ENCODE measurements at places on chromosomes 16 and 17. TPM values are rescaled to one million over a fixed set of nuclear protein-coding genes. Genes with fewer than 3 reads are reported as not detected.

Gene SERPINF2
- under 0.01 TPM for total RNA-seq

Gene FMNL1
- total RNA-seq, result 14.8 TPM

Gene GPR139
- not detected for total RNA-seq

Gene SYNRG
- total RNA-seq, result 24.2 TPM

Gene ZG16B
- total RNA-seq, result not detected

Gene PDK2
- 48.5 TPM for total RNA-seq

Gene TSNAXIP1
- 0.49 TPM for total RNA-seq

Gene WDR90
- total RNA-seq, result 9.7 TPM

Gene FBXL16
- total RNA-seq, result under 0.01 TPM

Gene DNAH2
- total RNA-seq, result 0.16 TPM

Gene LDHD
- total RNA-seq, result 6.4 TPM

Gene TMC6
- 3.9 TPM for total RNA-seq

Gene BLTP2
- 163 TPM for total RNA-seq

Gene GPR179
- not detected for total RNA-seq

Gene NOXO1
- total RNA-seq, result 0.12 TPM

Gene SEPTIN12
- total RNA-seq, result not detected

Gene PRAC1
- total RNA-seq, result not detected

Gene CCL8
- total RNA-seq, result 0.12 TPM

Gene DHX58
- 19.8 TPM for total RNA-seq

Gene PRSS21
- total RNA-seq, result not detected

Gene GRN
- 201 TPM for total RNA-seq

Gene ST3GAL2
- 49.2 TPM for total RNA-seq

Gene KRT36
- not detected for total RNA-seq

Gene ETV4
- 1.1 TPM for total RNA-seq

Gene PPY
- not detected for total RNA-seq

Gene METTL2A
- 18.8 TPM for total RNA-seq

Gene STUB1
- 83.9 TPM for total RNA-seq

Gene ITGA2B
- 0.36 TPM for total RNA-seq

Gene EVPLL
- total RNA-seq, result not detected

Gene CDRT15
- total RNA-seq, result not detected

Gene MPP2
- total RNA-seq, result 3.4 TPM

Gene RANBP10
- total RNA-seq, result 7.2 TPM

Gene SMIM5
- 0.24 TPM for total RNA-seq

Gene CCL3
- not detected for total RNA-seq

Gene LRRC75A
- 0.32 TPM for total RNA-seq

Gene GRAPL
- not detected for total RNA-seq

Gene VTN
- total RNA-seq, result not detected

Gene HES7
- total RNA-seq, result 0.73 TPM
